ENCODE measurements at places on chromosomes 5 and 9.

DNA sequence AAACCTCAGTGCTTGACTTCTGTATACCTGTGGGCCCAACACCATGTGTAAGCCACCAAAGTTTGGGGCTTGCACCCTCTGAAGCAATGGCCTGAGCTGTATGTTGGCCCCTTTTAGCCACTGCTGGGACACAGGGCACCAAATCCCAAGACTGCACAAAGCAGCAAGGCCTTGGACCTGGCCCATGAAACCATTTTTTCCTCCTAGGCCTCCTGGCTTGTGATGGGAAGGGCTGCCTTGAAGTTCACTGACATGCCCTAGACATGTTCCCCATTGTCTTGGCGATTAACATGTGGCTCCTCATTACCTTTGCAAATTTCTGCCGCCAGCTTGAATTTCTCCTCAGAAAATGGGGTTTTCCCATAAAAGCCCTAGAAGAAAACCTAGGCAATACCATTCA lies 345.5 kb downstream of the MLLT3 start:
- DNase-seq, result no peak

DNA sequence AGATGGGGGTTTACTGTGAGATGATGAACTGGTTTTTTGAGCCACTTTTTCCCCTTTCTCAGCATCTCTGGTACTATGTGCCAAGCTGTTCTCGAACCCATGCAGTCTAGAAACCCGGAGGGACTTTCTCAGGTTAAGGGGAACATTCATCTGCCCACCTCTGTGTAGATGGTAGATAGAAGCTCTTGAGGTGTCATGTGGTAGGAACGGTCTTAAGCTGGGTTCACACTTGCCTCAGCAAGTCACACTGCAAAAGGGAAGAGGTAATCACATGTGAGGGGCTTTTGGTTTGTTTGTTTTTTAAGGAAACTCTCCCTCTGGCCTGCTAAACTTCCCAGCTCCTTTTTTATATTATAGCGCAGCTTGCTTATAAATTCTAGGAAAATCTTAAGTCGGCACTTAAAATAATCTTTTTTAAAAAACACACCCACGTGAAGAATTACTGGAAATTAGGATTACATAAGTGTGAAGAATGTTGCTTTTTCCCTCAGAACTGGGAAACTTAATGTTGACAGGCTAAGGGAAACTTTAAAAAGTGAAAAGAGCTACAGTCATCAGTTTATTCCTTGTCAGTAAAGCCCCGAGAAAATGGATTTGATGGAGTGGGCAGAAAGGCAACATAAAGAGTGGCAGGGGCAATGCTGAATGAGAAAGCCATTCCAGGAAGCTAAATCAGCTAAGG lies 430.3 kb downstream of the ARHGEF28 start:
- no peak for DNase-seq

DNA sequence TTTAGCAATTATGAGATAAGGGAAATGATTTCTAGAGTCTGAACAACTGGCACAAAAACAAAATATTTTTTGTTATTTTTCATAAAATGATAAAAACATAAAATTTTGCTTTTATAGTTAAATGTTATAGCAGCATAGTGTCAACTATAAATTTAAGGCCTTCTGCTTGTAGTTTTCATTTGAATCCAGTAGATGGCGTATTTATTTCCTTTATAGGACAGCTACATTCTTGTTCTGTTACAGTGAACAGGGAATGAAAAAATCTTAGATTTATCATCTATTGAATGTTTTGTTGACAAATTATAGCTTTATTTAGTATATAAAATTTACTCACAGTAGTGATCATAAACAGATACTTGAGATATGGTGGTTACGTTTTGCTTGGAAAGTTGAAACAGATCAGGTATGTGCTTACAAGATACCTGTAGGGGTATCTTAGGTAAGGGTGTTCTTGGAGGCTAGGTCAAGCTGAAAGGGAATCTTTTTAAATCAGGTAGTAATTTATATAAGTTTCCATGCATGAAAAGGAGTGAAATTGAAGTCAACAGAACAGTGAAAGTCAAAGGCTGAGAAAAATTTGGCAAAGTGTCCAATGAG lies 239.3 kb upstream of the GRIN3A start:
- DNase-seq, result no peak

DNA sequence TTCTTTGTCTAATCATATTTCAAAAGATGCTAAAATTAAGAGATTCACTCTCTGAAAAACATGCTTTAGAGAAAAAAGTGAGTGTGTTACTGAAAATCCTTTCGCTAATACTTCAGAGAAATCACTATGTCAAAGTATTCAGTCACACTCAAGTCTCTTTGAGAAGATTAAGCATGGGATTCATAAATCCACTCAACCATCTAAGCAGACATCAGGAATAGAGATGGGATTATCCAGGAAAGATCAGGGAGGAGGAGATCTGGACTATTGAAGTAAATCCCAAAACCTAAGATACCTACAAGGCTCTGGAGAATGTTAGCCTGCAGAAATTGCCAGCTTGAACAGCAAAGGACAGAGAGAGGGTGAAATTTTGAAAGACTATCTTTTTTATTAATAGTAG lies 317.2 kb upstream of the ACO1 start:
- no peak for DNase-seq

- no peak for DNase-seq
Observed at GRCh38 chr9:75455444-75455921, 367.2 kb downstream of the OSTF1 start.

- no peak for DNase-seq
Observed at GRCh38 chr5:74382987-74383593, 257.4 kb downstream of the ENC1 start.

DNA sequence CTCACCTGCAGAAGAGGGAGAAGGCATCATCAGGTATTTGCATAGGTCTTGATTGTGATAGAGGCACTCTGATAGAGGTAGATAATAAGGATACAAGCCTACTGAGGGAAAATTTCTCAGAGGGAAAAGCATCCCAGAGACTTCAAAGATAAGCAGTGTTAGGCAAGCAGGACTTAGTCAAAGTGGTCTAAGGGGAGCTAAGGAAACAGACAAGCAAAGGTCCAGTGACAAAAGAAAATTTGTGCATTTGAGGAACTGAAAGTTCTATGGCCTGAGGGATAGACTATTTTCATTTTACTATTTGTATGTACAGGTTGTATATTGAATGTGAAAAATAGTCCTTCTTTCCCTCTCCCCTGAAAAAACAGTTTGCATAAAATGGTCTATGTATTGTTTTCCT lies 27.4 kb downstream of the OXCT1 start:
- no peak for DNase-seq

GRCh38 chr5:13227513-13227912 lies 717.0 kb downstream of the DNAH5 start:
- no peak for DNase-seq

GRCh38 chr5:44807269-44807668 lies 1.5 kb upstream of the MRPS30 start:
- DNase-seq, result no peak

- DNase-seq, result no peak
Observed at GRCh38 chr5:124408738-124409453, 337.5 kb downstream of the ZNF608 start.

- DNase-seq, result no peak
Observed at GRCh38 chr5:116632890-116633289, 58.3 kb upstream of the SEMA6A start.

DNA sequence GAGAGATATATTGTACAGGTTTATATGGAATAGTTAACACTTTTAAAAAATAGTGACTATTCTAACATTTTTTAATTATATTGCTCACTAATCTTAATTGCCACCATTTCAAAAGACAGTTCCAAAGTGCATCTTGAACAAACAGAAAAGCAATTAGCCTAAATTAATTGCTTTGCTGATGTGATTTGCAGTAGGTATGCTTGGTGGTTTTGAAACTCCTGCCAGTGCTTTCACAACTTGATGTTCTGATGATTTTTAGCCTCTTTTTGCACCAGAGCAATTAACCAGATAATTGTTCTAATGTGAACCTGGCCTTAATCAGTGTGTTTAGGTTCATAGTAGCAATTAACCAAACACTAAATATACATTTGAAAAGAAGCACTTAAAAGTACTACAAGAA lies 207.6 kb downstream of the FBXL17 start:
- no peak for DNase-seq

GRCh38 chr5:67066815-67067214 lies 129.8 kb downstream of the CD180 start:
- DNase-seq, result no peak

DNA sequence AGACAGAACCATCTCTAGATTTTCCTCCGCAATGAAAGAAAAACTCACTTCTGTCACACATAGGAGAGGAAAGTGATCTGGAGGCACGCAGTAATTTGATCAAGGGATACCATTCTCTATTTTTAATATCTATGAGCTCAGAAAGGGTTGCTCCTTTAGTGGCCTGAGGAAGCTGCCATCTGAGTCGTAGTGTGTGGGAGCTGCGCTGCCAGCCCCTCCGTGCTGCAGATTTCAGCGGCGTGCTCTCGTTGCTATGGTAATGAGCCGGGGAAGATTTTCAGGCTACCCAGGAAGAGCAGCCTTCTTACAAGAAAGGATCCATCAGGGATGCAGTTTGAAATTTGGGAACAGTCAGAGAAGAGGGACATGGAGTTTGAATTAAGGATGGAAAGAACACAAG lies 17.1 kb upstream of the GOLM1 start:
- DNase-seq, result no peak

Data from activated CD8-positive, alpha-beta memory T cell treated with anti-CD3 and anti-CD28 coated beads for 4 hours (primary cell).